Omental fat pad (tissue), 4 donors: ENCODE measurements at places on chromosomes 11 and 22. TPM values are rescaled to one million over a fixed set of nuclear protein-coding genes. Genes with fewer than 3 reads are reported as not detected.

DNA sequence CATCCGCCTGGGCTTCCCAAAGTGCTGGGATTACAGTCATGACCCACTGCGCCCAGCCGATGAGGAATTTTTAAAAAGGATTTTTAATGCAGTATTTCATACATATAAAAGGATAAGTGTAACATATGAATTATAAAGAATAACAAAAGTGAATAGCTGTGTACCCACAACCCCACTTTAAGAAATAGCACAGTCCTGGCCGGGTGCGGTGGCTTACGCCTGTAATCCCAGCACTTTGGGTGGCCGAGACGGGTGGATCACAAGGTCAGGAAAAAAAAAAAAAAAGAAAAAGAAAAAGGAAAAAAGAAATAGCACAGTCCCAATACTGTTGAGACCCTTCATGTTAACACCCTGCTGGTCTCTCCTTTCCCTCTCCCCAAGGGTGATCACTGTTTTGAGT, 54.3 kb upstream of the CABP7 start:
- DNase-seq: no peak

GRCh38 chr11:69000391-69000790, 12.7 kb downstream of the MRGPRF start:
- no peak for DNase-seq

GRCh38 chr11:120626791-120627190, 115.2 kb downstream of the GRIK4 start:
- DNase-seq: no peak

GRCh38 chr11:6855971-6856541, 6.8 kb upstream of the OR10A2 start:
- no peak for DNase-seq

DNA sequence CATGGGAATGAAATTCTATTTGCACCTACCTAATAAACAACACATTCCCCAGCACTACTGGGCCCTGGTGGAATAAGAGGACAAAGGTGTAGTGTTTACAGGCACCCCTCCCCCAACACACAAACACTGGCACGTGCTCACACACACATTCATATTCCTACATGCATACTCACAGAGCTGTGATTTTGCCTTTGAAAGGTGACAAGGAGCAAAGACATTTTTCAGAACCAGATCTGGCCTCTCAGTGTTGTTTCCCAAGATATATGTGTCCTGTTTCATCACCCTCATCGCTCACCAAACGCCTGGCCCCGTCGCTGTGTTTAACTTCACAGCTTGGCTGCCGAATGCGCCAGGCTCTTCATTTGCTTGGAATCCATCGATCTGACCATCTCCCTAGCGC, 292.6 kb downstream of the NTM start:
- no peak for DNase-seq

DNA sequence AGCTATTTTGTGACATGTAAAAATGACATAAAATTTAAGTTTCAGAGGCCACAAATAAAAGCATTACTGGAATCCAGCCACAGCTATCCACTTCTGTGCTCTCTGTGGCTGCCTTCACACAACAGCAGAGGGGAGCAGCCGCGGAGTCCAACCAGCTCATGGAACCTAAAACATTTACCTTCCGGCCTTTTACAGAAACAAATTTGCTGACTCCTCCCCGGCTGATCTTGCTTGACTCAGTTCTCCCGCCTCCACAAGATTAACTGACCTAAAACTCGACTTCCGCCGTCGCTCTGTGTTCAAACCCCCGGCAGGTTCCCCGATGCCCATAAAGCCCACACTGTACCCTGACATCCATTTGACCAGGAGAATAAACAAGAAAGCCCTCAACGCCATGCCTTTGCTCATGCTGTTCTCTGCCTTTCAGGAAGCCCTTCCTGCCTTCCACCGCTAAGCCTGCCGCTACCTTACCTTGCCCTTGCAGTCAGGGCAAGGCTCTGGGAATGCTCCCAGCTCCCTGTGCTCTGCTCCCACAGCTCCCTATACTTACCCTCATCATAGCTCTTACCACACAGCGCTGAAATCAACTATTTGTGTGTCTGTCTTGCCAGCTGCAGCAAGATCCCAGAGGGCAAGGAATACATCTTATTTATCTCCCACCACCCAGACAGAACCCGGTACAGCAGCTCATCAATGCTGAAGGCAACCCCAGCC, 35.4 kb downstream of the MICAL3 start:
- DNase-seq: no peak

GRCh38 chr11:17208257-17208999, 642 bp upstream of the PIK3C2A start:
- peak; percentile 29 for DNase-seq

DNA sequence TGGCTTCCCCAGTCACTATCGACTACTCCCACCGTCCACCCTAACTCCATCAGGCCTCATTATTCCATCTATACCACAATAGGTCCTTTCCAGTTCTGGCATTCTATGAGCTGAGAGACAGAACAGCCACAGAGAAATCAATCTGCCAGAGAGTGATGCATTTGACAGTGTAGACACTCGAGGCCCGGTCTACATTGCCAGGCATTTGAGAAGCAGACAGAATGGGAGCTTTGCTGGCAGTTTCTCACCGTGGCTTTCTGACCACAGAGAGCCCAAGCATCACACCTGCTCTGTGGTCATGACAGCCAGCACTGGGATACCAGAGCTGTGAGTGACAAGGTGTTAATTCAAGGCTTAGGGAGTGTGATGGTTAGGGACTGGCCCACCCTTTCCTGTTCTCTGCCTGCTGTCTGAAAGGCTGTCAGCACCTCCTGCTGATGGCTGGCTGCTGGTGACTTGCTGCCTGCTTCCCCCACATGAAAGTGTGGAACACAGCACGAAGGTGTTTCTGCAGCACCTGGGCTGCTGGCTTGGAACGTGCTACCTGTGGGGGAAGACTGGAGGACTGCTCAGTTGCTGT, 137.8 kb downstream of the KIRREL3 start:
- DNase-seq: no peak

DNA sequence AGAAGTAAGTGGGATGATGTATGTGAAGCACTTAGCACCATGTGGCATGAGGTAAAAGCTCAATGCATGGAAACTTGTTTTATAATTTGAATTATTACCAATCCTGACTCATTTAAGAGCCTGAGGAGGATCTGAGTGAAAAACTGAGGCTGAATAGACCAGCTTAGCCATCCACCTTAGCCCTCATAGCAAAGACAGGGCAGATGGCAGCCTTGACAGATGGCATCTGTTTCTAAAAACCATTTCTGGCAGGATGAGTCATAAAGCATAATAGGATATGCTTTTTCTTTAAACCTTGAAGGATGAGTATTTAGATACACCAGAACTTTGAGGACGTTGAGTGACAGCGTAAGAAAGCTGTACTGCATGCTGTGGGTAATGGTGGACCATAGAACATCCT, 61.0 kb upstream of the NAV2 start:
- DNase-seq: no peak

GRCh38 chr11:12133547-12134235, 23.3 kb downstream of the MICAL2 start:
- no peak for DNase-seq

Gene RIC3
- total RNA-seq: 11.9 TPM

Gene NPAS4
- not detected for total RNA-seq

Gene CATSPER1
- 0.24 TPM for total RNA-seq

Gene IL17REL
- total RNA-seq: not detected

Gene PKNOX2
- total RNA-seq: 1.1 TPM

Gene C22orf42
- total RNA-seq: not detected

Gene THOC5
- 31.8 TPM for total RNA-seq
